ENCODE measurements at places on chromosomes 5 and 9.

GRCh38 chr5:13629218-13629617 lies 315.3 kb downstream of the DNAH5 start:
- DNase-seq = no peak

DNA sequence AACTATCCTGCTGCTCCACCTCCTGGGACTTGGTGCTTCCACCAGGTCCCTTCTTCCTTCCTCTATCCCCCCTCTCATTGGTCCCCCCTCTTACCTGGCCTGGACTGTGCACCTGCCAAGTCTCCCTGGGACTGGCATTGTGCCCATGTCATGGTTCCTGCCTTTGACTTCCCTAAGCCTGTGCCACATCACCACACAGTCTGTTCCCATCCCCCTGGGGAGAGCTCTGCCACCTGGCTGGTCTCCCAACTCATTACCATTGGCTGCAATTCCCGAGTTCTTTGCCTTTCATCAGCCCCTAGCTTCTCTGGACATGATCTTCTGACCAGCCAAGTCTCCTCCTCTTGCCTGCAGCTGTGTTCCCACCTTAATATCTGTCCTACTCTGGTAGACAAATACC lies 180.3 kb downstream of the SREK1 start:
- DNase-seq = no peak

DNA sequence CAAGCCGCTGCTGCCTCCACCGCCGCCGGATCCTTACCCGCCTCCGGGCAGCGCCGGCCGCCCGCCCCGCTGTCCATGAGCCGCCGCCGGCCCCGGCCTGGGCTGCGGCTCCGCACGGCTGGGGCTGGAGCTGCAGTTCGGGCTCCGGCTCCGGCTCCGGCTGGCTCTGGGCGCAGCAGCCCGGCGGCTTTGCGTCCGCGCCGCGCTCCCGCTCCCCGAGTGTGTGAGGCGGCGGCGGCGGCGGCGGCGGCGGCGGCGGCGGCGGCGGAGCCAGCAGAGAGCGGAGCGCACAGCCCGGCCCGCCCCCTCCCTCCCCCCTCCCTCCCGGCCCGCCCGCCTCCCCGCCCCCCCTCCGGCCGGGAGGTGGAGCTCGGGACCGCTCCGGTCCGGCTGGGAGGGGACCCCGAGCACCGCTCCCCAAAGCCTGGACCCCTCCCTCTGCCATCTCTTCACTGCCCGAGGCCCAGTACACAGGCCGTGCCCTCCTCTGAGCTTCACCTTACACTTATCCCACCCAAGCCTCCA lies at the start of gene PCDH1:
Gene PCDH1 (minus strand): TSS at position 225 of the 525 bp plus-strand sequence. CDS start 148 bp downstream, at position 77.
- no peak for DNase-seq

DNA sequence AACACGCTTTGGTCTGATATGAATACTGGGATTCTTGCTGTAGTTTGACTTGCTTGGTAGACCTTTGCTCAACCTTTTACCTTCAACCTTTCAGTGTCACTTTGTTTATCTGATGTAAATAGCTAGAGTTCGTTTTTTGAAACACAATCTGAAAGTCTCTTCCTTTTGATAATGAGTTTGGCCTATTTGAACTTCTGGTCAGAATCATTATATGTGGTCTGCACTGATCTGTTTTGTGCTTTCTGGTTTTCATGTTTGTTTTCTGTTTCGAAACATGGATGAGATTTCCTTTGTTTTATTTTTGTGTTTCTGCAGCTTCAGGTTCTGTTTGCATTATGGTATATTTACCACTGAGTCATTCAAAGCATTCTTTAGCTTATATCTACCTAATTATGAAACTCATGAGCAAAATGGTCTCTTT lies 217.5 kb downstream of the GABBR2 start:
- no peak for DNase-seq

GRCh38 chr5:96083361-96083881 lies 121.8 kb upstream of the ELL2 start:
- DNase-seq = no peak

DNA sequence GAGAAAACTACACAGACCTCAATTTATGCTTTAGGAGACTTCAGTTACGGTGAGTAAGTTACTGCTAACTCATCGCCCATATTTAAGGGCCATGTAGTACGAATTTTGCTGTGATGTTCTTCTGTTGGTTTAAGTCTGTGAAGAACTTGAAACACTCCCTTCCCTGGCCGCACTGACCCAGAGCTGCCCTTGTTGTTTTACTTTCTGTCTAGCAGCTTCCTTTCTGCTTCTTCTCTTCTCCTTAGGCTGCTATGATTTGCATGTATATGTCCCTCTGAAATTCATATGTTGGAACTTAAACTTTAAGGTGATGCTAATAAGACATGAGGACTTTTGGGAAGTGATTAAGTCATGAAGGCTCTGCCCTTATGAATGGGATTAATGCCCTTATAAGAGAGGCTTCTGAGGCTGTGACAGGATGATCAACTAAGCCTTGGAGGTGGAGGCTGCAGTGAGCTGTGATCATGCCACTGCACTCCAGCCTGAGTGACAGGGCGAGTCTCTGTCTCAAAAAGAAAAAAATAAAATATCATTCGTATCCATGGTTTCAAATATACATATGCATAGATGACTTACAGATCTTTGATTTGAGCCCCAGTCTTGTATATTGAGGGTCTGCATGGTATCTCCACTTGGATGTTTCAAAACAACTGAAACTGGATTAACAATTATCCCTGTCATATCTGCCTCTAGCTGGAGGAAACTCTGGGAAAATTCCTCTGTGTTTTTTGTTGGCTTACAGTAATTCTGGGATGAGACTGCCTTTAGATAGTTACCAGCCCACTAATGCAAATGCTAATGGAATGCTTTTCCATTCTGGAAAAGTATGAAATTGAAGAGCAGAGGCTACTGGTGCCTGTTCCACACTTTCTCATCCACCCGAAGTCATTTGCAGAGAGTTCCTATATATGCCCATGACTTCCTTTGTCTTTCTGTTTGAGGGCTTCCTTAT lies 263.4 kb upstream of the ACTBL2 start:
- no peak for DNase-seq

DNA sequence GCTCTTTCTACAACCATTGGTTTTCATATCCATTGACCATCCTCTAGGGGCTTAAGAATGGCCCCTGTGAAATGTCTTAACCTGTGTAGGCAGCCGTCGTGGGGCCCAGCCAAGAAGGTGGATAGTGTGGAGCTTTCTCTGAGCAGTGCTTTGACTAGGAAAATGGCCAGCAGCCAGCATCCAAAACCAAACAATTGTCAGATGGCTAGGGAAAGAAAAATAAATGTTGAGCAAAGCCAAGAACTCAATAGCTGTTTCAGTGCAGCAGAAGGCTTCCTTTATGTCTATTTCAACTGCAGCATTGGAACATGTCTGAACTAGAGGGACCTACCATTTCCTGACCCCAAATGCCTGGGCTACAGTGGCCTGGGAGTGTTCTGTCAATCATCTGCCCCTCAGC lies 374.9 kb downstream of the TLE4 start:
- no peak for DNase-seq

- DNase-seq = no peak
Observed at GRCh38 chr9:29691758-29692407, 2118.6 kb upstream of the C9orf72 start.

DNA sequence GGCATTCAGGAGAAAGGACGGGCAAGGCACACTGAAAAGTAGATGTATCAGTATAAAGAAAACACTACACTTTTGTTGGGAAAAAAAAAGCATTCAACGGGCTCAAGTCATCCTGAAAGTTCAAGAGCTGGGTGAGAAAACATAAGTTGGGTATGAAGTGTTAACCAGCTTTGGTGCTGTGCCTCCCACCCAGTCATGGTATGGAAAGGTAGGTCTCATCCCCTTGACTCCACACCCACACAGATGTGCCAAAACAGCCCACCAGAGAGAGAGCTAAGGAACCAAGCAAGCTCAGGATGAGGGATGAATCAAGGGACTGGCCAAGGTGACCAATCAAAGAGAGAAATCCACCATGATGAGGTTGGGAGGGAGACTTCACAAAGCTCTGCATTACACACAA lies 54.7 kb downstream of the ESM1 start:
- DNase-seq = no peak

DNA sequence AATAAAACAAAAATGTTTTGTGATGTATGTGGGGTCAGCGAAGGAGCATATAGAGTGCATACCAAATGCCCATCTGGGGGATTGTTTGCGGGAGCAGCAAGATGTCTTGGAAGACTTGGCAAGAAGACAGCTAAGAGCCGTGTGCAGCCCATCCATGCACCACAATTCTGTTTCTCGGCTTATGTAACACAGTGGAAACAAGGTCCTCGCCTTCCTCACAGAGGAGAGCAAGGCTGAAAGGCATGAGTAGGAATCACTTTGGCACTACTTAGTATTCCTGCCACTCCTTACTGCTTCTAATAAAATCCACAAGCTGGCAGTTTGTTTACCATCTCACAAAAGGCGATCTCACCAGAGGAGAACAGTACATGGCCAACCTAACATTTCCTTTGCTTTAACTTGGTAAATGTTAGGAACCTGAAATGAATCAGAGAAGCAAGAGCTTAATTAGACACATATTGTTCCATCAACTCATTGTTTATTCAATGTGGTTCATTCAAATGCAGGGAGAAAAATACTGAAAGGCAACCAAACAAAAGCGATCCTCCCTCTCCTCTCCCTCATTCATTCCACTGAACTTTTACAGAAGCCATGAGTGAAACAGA lies 648.1 kb downstream of the ACTL7B start:
- no peak for DNase-seq

DNA sequence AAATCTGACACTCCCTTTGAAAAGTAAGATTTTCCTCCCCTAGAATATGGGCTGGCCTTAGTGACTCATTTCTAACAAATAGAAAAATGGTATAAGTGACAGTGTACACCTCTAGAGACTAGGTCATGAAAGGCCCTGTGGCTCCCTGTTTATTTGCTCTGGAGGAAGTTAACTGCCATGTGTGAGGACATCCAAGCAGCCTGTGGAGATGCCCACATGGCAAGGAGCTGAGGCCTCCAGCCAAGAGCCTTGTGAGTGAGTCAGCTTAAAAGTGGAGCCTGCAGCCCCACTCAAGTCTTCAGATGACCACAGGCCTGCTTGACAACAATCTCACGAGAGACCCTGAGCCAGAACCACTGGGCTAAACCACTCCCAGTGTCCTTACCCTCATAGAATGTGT lies 128.1 kb upstream of the LHFPL2 start:
- no peak for DNase-seq

- no peak for DNase-seq
Observed at GRCh38 chr9:27485158-27485557, 38.9 kb upstream of the IFNK start.

GRCh38 chr5:51345106-51345505 lies 38.1 kb upstream of the ISL1 start:
- DNase-seq = no peak

GRCh38 chr5:67170767-67171166 lies 25.8 kb downstream of the CD180 start:
- DNase-seq = no peak

DNA sequence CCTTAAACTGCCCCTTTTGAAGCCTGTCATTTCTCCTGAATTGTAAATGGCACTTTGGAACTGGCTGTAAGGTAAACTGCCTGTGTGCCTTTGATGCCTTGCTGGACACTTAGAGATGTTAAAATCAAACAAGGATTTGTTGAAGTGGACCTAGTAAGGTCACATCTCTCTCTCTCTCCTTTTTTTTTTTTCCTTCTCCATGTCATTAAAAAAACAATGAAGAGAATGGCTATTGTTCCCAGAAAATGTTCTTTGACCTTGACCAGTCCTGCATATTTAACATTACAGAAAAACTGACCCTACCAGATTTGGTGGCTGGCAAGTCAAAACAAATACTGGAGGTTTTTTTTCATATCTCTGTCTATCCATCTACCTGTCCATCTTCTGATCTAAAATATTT lies 2.9 kb upstream of the DAB2 start:
- DNase-seq = no peak

DNA sequence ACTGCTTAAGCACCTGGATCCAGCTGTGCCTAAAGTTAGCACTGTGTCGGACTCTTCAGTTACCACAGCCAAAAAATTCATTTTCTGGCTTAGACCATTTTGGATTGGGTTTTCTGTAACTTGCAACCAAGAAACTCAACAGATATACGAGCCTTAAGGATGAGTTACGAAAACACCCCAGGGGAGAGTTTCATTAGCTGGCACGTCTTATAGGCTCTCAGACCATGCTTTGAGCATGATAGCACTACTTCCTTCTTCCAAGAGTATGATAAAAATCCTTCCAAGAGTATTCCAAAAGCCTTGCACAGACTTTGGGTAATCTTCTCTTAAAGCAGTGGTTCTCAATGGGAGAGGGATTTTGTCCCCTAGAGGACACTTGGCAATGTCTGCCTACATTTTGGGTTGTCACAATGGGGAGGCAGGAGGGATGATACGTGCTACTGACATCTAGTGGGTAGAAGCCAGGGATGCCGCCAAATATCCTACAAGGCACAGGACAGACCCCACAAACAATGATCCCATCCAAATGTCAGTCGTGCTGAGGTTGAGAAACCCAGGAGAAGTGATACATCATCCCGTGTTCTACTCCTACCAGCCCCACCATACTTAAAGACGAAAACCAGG lies 64.8 kb downstream of the SMIM23 start:
- no peak for DNase-seq

- no peak for DNase-seq
Observed at GRCh38 chr5:72368271-72368670, 48.1 kb downstream of the PTCD2 start.

- DNase-seq = no peak
Observed at GRCh38 chr9:27210588-27210987, 86.4 kb downstream of the EQTN start.

- DNase-seq = no peak
Observed at GRCh38 chr5:32027093-32027716, 146.9 kb downstream of the GOLPH3 start.

DNA sequence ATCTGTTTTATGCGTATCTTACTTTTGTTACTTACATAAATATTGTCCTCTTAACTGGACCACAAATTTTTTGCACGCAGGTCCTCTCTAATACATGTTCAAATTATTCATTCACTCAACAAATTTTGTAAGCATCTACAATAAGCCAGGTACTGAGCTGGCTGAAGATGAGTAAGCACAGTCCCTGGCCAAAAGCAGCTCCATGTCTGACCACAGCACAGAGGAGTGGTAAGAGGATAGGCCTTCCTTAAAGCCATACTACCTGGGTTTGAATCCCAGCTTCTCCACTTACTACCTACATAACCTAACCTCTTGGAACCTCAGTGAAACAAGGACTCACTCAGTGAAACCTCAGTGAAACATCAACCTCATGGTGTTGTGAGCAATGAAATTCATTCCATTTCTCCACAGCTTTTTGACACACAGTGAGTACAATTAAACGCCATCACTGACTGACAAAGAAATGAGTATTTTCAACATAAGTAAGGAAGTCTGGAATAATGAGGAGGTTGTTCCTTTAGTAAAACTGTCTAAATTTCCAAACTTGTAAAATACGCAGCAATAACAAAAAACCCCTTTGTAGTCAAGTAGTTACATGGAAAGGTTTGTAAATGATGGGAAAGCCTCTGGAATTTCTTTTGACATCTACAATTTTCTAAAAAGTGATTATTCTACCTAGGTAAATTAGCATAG lies 15.0 kb downstream of the PTAR1 start:
- DNase-seq = no peak
